Esophagus muscularis mucosa (tissue), 4 donors: ENCODE measurements at places on chromosomes 1 and 21.

- DNase-seq = no peak
These were observed 110.7 kb downstream of the SIPA1L2 start for GRCh38 chr1:232519186-232519585.

- DNase-seq = peak; percentile 86
These were observed 394.8 kb downstream of the MATN1 start for GRCh38 chr1:30328401-30329262.

- no peak for DNase-seq
These were observed 8.0 kb upstream of the FAM20B start for GRCh38 chr1:179017383-179018326.

DNA sequence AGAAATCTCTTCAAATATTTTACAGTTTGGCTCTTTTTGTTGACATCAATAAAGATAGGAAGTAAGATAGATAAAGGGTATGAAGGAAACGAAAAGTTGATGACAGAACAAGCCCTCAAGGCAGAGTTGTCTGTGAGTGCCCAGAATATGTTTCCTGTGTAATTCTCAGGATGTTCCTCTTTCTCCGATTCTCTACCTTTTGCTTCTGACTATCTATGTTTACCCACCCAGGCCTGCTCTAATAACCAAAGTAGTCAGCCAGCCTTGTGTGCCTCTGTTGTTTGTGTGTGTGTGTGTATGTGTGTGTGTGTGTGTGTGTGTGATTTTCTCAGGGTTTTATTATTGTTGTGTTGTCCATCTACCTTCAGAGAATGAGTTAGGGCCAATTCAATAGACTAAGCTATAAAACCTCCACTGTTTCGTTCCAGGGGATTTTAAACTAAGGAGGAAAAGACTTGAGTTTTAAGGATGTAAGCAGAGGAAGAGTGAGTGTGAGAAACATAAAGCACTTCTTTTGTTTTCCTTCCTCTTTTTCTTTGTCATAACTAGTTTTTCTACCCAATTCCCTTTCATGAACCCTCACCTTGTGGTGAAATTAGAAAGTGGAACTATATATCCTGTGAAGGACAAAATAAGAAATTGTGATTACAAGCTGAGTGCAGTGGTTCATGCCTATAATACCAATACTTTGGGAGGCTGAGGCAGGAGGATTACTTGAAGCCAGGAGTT is 627.4 kb upstream of the NR5A2 start:
- no peak for DNase-seq

DNA sequence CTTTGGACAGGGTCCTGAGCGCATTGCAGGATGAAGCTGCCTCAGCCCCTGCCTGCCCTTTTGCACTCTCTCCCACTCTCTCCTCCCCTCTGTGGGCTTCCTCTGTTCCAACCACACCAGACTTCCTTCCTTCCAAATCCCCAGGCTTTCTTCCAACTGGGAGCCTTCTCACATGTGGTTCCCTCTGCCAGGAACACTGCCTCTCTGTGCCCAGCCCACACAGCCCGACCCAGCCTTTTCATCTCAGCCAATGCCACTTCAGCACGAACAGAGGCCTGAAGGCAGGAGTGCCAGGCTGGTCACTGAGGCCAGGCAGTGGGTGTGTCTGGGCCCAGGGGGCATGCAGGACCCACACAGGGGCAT is 5.9 kb downstream of the SELENON start:
- no peak for DNase-seq

DNA sequence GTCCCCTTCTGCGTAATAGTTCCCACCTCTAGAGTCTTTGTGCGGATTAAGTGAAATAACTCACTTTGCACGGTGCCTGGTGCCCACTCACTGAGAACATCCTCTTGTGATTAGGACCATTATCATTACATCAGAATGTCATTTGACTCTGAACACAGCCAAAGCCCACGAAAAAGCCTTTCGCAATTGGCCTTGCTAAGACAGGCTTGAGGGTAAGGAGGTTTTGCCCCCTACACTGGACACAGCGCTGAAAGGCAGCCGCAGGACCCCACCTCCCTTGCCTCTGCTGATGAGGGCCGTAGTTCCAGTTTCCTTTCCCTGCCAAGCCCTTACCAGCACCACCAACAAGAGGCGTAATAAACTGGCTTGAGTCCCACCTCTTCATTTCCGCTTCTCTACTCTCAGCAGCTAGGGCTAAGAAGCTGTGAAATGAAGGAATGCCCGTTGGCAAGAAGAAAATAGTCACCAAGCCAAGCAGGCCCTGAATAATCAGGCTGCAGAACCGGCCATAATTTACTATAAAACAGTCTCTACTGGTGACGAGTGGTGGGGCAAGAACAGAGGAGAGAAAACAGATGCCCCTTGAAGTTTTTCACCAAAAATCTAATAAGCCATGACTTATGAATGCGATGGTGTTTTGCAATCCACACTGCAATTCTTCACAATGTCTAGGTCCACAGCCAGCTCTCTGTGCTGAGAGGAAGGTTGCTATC is 53.1 kb downstream of the SH3GLB1 start:
- no peak for DNase-seq

- no peak for DNase-seq
These were observed 31.1 kb upstream of the ZBTB40 start for GRCh38 chr1:22420455-22421053.

- no peak for DNase-seq
These were observed 32.4 kb downstream of the KCTD3 start for GRCh38 chr1:215599418-215600074.

DNA sequence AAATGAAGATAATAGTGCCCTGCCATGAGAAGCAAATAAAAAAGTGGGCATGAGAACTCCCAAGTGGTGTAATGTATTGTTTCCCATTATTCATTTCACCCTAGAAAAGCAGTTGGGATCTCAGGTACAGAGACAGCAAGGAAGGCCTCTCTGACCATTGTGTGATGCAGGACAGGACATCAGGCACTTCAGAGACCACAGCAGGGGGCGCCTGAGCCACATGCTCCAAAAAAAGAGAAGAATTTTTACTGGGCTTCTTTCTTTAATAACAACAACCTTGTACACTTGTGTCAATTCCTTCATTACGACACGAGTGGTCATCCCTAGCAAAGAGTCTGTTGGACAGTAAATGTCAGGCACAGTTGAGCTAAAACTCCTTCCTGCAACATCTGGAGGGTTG is 533.3 kb downstream of the OMA1 start:
- no peak for DNase-seq

GRCh38 chr1:104636581-104636980 is 886.9 kb downstream of the AMY1C start:
- no peak for DNase-seq

- no peak for DNase-seq
These were observed 84.3 kb downstream of the SLC45A1 start for GRCh38 chr1:8402109-8402710.

DNA sequence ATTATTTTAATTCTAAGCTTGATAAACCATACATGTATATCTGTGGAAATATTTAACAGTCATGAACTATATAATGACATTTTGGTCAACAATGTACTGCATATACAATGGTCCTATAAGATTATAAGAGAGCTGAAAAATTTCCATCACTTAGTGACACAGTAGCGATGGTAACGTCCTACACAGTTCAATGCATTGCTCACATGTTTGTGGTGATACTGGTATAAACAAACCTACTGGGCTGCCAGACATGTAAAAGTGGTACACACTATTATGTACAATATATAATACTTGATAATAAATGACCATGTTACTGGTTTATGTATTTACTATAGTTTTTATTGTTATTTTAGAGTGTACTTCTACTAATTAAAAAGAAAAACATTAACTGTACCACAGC is 841.9 kb downstream of the LTN1 start:
- DNase-seq = no peak

GRCh38 chr1:235077571-235078479 is 50.8 kb downstream of the TOMM20 start:
- DNase-seq = no peak

DNA sequence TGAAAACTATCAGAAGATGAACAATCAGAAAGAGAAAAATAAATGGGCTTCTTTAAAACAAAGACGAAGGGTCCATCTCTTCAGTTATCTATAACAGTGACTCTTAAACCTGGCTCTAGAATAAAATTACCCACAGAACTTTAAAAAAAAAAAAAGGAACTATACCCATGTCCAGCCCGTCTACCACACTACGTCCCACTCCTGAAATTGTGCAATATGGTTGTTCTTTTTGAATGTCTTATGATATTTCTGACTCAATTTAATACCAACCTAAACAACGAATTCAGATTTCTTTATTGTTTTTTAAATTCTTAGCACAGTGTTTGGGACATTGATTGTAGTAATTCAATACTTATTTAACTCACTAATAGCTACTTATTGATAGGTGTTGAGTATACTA is 246.3 kb downstream of the DPYD start:
- DNase-seq = no peak

DNA sequence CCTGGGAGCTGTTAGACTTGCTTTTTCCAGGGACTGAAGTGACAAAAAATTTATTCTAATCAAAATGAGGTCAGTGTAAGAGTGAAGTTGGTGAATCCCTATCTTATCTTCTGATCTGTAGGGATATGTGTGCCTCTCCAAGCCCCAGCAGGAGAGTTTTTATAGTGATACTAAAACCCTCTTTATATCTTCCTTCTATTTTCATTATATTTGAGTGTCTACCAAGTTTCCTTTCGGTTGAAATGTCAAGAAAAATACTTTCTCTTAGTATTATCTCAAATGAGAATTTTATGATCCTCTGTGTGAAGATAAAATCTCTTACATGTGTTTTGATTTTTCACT is 18.9 kb downstream of the C1orf21 start:
- DNase-seq = no peak

GRCh38 chr1:116496898-116497297 is 73.9 kb downstream of the CD58 start:
- DNase-seq = no peak

GRCh38 chr21:41360072-41360821 is 1.6 kb upstream of the MX2 start:
- DNase-seq = no peak

- DNase-seq = no peak
These were observed 46.5 kb downstream of the PRDM16 start for GRCh38 chr1:3115275-3116149.

GRCh38 chr1:108722292-108722691 is 9.6 kb downstream of the FNDC7 start:
- DNase-seq = no peak

- no peak for DNase-seq
These were observed 3.9 kb downstream of the RPS6KC1 start for GRCh38 chr1:213054733-213055591.

- DNase-seq = no peak
These were observed 62.1 kb downstream of the USP24 start for GRCh38 chr1:55153031-55153430.

DNA sequence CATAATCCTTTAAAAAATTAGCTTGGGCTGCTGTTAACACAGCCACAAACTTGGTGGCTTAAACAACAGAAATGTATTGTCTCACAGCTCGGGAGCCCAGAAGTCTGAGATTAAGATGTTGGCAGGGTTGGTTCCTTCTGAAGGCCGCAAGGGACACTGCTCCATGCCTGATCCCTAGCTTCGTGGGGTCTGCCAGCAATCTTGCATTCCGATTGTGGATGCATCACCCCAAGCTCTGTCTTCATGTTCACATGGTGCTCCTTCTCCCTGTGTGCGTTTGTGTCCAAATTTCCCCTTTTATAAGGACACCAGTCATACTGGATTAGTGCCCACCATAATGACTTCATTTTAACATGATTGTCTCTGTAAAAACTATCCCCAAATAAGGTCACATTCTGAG is 5.0 kb upstream of the HHIPL2 start:
- no peak for DNase-seq

- no peak for DNase-seq
These were observed 198.7 kb downstream of the KCNT2 start for GRCh38 chr1:196409586-196409985.

GRCh38 chr1:8666389-8667167 is 150.9 kb downstream of the RERE start:
- DNase-seq = no peak
